ENCODE measurements at places on chromosomes 5 and 9. TPM values are rescaled to one million over a fixed set of nuclear protein-coding genes. Genes with fewer than 3 reads are reported as not detected.

GRCh38 chr5:174400461-174400860, 323.9 kb upstream of the MSX2 start:
- DNase-seq, result no peak
- H3K4me3 ChIP-seq, result no peak overlapping the region
- H3K27me3 ChIP-seq, result no peaks in the 10 kb centered on the region

ENG gene
- total RNA-seq, result 32.4 TPM

PCDHGA5 gene
- total RNA-seq, result 0.19 TPM

DNA sequence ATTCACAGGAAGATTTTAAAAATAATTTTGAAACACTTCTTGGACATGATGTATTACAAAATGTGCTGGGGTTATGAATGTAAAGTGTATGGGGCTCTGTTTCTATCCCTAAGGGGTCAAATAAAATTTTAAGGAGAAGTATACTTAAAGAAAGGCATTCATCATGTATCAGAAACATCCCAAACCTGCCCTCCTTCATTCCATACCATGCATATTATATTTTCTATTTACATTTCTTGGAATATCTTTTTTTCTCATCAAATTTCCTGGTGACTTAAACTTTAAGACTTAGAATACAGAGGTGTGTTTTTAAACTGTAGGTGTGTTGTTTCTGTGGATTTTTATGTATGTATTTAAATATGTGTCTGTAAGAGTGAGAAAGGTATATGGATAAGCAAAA, 96.1 kb upstream of the ADAMTS19 start:
- no peaks in the 10 kb centered on the region for H3K27me3 ChIP-seq
- H3K36me3 ChIP-seq, result no peaks in the 10 kb centered on the region
- DNase-seq, result no peak
- H3K4me3 ChIP-seq, result no peak overlapping the region
- H3K4me1 ChIP-seq, result no peaks in the 10 kb centered on the region

PCDHA9 gene
- not detected for total RNA-seq

DNA sequence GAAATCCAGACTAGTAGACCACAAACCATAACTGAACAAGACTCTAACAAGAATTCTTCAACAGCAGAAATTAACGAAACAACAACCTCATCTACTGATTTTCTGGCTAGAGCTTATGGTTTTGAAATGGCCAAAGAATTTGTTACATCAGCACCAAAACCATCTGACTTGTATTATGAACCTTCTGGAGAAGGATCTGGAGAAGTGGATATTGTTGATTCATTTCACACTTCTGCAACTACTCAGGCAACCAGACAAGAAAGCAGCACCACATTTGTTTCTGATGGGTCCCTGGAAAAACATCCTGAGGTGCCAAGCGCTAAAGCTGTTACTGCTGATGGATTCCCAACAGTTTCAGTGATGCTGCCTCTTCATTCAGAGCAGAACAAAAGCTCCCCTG, 68.6 kb downstream of the VCAN start:
- peaks cover 7% of the 10 kb centered on the region for H3K4me1 ChIP-seq
- peaks cover 5% of the 10 kb centered on the region for H3K27me3 ChIP-seq
- H3K27ac ChIP-seq, result no peak overlapping the region

ANAPC2 gene
- total RNA-seq, result 57.4 TPM

GRCh38 chr5:137147346-137147745, 351.8 kb downstream of the SPOCK1 start:
- no peaks in the 10 kb centered on the region for H3K36me3 ChIP-seq
- no peaks in the 10 kb centered on the region for H3K27me3 ChIP-seq
- no peak for DNase-seq

LTC4S gene
- total RNA-seq, result 0.88 TPM

- no peak overlapping the region for H3K4me3 ChIP-seq
- peaks cover 2% of the 10 kb centered on the region for H3K27me3 ChIP-seq
- peaks cover 18% of the 10 kb centered on the region for H3K36me3 ChIP-seq
- H3K27ac ChIP-seq, result no peak overlapping the region
These were observed 812 bp downstream of the CETN3 start for GRCh38 chr5:90408571-90409317.

GPR151 gene
- total RNA-seq, result not detected

DNA sequence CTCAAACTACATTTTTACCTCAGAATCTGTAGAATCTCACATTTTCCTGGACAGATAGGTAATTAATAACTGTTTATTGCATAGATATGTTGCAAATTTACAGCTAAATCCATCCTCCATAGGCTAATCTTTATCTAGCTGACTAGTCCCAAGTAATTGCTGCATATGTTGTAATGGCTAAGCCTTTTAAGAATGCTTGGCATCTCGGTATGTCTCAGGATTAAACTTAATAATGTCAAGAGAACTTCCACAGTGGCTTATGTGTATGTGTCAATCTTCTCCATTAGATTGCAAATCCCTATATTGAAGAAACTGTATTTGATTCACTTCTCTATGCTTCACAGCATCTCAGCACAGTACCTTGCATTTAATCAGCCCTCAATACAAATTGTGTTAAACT, 131.9 kb downstream of the PRDM9 start:
- H3K27ac ChIP-seq, result no peak overlapping the region
- no peaks in the 10 kb centered on the region for H3K4me1 ChIP-seq
- H3K27me3 ChIP-seq, result no peaks in the 10 kb centered on the region
- H3K4me3 ChIP-seq, result no peak overlapping the region
- no peak for DNase-seq

DNA sequence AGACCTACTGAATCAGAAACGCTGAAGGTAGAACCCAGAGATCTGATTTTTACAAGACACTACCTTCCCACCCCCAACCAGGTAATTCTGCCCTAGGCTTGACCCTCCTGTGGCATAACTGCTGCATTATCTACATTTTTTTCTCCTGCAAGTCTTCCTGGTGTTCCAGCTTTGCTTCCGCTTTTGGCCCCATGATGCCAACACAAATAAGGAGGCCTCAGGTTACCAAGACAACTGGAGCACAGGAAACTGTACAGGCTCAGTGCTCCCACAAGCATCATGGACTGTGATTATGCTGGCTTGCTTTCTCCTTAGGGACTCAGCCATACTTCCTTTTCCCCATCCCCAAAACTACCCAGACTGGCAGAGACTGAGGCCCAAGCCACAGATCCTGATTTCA, 6.6 kb upstream of the MSMP start:
- H3K27me3 ChIP-seq, result no peaks in the 10 kb centered on the region
- peaks cover 37% of the 10 kb centered on the region for H3K4me1 ChIP-seq
- H3K27ac ChIP-seq, result no peak overlapping the region
- no peak for DNase-seq

SLC36A3 gene
- not detected for total RNA-seq

SPATA6L gene
- not detected for total RNA-seq

DNA sequence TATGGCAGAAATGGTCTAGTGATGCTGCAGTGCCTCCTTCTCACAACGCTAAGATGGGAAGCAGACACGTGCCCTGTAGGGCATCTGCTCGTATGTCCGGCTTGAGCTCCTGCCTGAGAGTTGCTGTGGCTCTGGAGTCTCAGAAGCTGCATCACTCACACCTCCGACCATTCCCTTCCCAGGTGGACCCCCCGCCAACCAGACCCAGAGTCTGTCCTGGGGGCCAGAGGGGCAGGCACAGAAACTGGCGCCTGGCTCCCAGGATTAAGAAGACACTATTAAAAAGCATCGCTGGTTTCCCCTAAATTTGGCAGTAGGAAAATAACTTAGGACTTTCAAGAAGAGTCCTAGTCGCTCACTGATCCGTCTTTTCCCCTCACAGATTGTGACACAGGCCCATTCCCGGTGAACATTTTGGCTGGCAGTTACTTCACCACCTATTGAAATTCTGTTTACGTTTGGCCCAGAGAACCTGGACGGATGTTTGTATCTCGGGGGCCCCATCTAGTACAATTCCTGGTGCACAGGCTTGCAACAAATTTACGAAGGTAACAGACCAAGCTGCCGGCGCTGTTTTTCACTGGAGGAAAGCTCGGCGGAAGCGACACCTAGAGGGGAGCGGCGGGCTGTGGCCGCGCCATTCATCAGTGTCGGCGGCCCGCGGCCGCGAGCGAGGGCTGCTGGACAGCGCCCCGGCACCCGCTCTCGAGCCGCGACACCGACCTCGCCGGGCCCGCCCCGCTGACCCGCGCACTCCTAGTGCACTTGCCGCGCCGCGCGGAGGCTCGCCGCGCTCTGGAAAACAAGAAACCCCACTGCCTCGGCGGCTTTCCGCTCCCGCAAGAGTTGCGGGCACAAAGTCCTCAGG, 1.6 kb downstream of the FSTL4 start:
- peaks cover 69% of the 10 kb centered on the region for H3K27me3 ChIP-seq
- no peak overlapping the region for H3K27ac ChIP-seq
- peak; percentile 76 for DNase-seq
- H3K4me3 ChIP-seq, result peak overlapping the region; percentile 53

DNA sequence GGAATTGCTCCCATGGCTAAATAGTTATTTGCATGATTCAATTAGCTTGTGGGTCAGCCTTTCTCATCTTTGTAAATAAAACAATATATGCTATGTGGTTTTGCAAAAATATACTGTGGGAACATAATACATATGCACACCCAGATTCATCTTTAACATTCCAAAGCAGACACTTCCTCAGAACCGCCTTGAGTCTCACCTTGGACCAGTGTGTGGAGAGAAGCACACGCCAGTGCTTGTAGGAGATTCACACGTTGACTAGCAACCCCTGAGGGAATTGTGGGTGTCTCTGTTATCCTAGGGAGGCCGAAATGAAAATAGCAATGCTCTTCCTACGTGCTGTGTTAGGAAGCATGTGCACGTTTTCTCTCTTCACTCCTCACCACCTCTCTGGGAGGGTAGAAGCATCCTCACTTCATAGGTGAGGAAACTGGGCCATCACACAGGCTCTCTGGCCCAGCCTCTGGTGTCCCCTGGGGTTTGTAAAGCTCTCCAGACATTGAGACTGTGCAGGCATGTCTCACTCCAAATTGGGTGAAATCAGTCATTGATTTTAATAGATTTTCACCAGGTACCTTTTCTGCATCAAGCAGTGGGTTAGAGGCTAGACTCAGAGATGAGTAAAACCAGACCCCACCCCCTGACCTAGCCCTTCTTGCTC, 221.7 kb downstream of the PBX3 start:
- H3K4me1 ChIP-seq, result no peaks in the 10 kb centered on the region
- H3K36me3 ChIP-seq, result no peaks in the 10 kb centered on the region
- no peak for DNase-seq
- H3K4me3 ChIP-seq, result no peak overlapping the region
- no peak overlapping the region for H3K27ac ChIP-seq

DNA sequence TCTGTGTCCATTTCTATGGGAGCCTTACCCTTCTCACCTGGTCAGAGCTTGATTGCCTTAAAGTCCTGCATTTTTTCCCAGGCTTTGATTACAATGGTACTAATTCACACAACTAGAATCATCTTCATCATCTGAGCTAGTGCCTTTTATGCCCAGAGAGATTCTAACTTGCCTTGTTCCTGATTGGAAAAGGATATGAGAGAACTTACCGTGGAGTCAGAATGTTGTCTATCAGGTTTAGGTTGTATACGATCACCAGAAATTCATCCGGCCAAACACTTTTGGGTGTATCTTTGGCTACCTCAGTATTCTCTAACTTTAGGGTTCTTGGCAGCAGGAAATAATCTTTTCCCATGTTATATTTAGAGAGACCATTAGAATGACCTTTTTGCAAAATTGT, 71.7 kb downstream of the AOPEP start:
- DNase-seq, result no peak
- H3K4me3 ChIP-seq, result no peak overlapping the region
- H3K27ac ChIP-seq, result no peak overlapping the region

SPINK7 gene
- total RNA-seq, result not detected

DNA sequence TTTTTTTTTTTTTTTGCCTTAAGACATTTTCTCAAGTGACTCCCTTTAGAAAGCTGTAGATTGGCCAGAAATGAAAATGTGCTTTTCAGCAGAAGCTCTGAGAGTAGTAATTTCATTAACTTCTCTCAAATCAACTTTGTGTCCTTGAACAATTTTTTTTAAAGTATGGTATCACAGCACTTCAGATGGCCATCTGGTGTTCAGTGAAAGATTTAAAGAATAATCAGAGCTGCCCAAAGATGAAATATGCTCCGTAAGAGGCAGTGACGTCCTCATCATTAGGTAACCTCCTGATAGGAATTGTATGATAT, 43.0 kb upstream of the PCAT7 start:
- no peaks in the 10 kb centered on the region for H3K4me1 ChIP-seq
- H3K36me3 ChIP-seq, result no peaks in the 10 kb centered on the region
- DNase-seq, result no peak
- no peak overlapping the region for H3K4me3 ChIP-seq
- peaks cover 15% of the 10 kb centered on the region for H3K27me3 ChIP-seq

- no peaks in the 10 kb centered on the region for H3K27me3 ChIP-seq
- H3K4me3 ChIP-seq, result no peak overlapping the region
- no peak for DNase-seq
- H3K27ac ChIP-seq, result no peak overlapping the region
- H3K4me1 ChIP-seq, result no peaks in the 10 kb centered on the region
These were observed 22.8 kb upstream of the DTWD2 start for GRCh38 chr5:119011186-119011585.

GRCh38 chr5:175489693-175490443, 11.5 kb downstream of the SFXN1 start:
- peak overlapping the region; percentile 17 for H3K27ac ChIP-seq
- DNase-seq, result no peak
- no peaks in the 10 kb centered on the region for H3K27me3 ChIP-seq
- peaks cover 53% of the 10 kb centered on the region for H3K4me1 ChIP-seq
- H3K36me3 ChIP-seq, result peaks cover 74% of the 10 kb centered on the region

- H3K4me1 ChIP-seq, result peaks cover 37% of the 10 kb centered on the region
- DNase-seq, result no peak
- H3K27ac ChIP-seq, result no peak overlapping the region
- H3K4me3 ChIP-seq, result no peak overlapping the region
- no peaks in the 10 kb centered on the region for H3K27me3 ChIP-seq
These were observed 57.8 kb downstream of the TMC1 start for GRCh38 chr9:72579190-72579589.

CCDC180 gene
- 1.9 TPM for total RNA-seq

GRCh38 chr5:2047341-2047927, 164.7 kb upstream of the IRX4 start:
- no peak overlapping the region for H3K27ac ChIP-seq
- no peaks in the 10 kb centered on the region for H3K4me1 ChIP-seq
- no peak overlapping the region for H3K4me3 ChIP-seq
- no peaks in the 10 kb centered on the region for H3K27me3 ChIP-seq
- no peaks in the 10 kb centered on the region for H3K36me3 ChIP-seq

DNA sequence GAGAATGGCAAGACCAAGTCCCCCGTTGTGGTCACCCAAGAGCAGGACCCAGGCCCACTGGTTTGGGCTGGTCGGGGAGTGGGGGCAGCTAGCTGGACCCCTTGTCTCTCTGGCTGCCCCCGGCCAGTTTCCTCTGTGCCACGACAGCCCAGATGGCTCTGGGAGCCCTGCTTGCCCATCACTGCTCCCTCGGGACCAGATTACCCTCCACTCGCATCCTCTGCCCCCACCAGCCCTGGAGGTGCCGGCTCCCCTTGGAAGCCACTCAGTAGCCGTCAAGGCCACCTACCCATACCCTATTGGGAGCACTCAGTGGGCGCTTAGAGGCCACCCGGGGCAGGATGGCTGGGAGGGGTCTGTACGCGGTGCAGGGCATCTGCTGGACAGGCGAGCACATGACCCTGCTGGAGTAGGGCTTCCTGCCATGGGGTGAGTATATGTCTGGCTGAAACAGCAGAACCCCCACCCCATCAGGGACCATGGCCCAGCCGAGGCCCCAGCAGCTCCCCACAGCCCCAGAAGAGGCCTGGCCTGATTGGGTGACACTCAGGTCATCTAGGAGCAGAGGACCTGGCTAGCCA, 70.0 kb downstream of the ZNF354C start:
- no peak for DNase-seq
- H3K4me3 ChIP-seq, result no peak overlapping the region
- no peaks in the 10 kb centered on the region for H3K27me3 ChIP-seq
- H3K36me3 ChIP-seq, result no peaks in the 10 kb centered on the region
- H3K27ac ChIP-seq, result no peak overlapping the region
- H3K4me1 ChIP-seq, result no peaks in the 10 kb centered on the region
